ENCODE measurements at places on chromosomes 6 and 20.

- DNase-seq, result no peak
Observed at GRCh38 chr6:16406966-16407365, 168.6 kb downstream of the GMPR start.

DNA sequence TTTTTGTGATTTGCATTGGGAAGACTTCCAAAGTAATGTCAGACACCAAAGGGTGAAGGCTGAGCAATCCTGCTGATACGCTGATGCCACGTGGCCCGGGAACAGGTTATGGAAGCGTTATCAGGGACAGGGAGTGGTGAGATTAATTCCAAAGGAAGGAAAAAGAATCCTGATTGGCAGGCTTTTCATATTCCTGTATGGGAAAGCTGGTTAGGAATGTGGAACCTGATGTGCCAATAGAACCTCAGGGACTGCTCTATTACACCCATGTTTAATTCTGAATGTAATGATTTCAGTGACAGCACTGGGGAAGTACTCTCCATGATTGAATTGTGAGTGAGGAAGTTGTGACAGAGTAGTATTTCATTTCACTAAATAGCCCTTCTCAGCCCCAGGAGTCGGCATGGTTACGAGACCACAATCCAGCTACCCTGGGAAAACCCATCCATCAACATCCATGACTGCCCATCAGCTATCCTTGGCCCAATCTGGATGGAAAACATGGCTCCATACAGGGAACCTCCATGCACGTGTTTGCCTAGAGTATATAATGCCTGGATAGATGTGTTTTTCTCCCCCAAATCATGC, 49.4 kb downstream of the F13A1 start:
- no peak for DNase-seq

DNA sequence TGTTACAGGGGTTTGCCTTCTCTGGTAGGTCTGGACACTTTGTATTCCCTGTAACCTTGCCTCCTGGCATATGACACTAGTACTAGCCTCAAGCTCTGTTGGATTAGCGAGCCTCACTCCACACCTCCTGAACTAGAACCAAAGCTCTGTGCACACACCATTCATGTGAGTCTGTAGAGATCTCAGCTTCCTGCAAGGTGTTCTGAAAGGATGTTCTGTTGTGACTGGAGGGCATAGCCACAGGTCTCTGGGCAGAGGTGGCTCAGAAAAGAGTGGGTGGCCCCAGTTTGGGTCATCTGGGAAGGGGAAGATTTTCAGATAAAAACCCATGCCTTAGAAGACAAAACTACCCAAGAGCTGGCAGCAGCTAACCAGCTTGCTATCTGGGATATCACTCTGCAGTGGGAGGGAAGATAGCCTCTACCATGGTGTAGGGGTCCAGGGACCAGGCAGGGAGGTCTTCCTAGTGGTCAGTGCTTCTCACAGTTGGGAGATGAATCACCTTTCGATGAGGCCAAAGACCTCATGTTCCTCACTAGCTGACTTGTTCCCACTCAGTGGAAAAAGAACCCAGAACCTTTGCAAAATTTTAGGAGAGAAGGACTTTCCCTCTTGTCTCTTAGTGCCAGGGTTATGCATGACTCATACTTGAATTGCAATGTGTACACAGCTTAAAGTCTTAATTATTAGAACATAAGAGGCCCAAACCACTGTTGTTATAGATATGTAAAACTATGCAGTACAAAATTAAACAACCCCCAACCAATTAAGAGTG, 41.4 kb downstream of the HLA-F start:
- no peak for DNase-seq

- DNase-seq, result no peak
Observed at GRCh38 chr6:157107915-157108651, 215.2 kb downstream of the TMEM242 start.

DNA sequence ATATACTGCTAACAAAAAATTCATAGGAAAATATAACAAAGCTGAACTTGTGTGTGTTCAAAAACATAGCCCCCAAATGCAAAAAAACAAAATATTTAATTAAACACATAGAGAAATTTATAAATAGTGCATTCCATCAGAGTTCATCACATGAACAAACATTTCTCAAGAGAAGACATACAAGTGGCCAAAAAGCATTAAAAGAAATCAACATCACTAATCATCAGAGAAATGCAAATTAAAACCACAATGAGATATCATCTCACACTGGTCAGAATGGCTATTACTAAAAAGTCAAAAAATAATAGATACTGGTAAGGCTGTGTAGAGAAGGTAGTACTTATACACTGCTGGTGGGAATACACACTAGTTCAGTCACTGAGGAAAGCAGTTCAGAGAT, 39.6 kb upstream of the ADGRG6 start:
- DNase-seq, result no peak

DNA sequence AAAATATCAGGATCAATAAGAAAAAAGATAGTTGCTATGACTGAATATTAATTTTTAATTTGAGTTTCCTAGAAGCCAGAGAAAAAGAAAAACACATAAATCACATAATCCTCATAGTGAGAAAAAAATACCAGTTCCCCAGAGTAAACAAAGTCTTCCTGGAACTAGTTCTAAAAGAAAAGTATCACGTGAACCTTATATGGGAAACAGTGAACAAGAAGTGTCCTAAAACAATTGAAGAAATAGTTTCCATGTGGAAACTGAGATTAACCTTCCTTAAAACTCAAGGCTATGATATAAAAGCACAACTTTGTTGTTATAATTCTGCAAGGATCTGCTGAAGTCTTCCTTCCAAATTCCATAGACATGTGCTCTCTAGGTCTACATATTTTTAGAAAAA, 50.6 kb downstream of the RCAN2 start:
- no peak for DNase-seq

- DNase-seq, result peak; percentile 45
Observed at GRCh38 chr6:127118298-127119101, at the start of gene RSPO3. TSS of gene RSPO3 (plus strand) at chr6:127118671. CDS start at chr6:127119193, 522 bp downstream.

- DNase-seq, result no peak
Observed at GRCh38 chr6:162154930-162155329, 572.6 kb downstream of the PRKN start.

DNA sequence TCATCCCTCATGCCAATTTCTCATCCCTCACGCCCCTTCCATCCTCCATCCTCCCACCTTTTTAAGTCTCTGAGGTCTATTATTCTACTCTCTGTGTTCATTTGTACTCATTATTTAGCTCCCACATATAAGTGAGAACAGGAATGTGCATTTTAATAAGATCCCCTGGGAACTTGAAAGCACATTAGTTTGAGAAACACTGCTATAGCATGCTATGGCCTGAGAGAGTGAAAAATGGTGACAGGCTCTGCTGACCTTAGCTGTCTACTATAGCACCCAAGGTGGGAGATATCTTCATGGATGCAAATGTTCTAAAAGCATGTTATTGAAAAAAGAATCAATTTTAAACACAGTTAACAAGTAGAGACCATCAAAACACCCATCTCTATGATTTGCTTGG, 712.0 kb downstream of the TFAP2A start:
- no peak for DNase-seq

- no peak for DNase-seq
Observed at GRCh38 chr20:59161721-59162120, 1.9 kb upstream of the ZNF831 start.

GRCh38 chr6:138008791-138009190, 98.4 kb downstream of the PERP start:
- no peak for DNase-seq

Data from GM13977 (cell line).